Hematopoietic multipotent progenitor cell treated with erythropoietin and hydrocortisone succinate and interleukin-3 and kit ligand, for 6 days (in vitro differentiated cells): ENCODE measurements at places on chromosomes 11 and 22.
A peak's percentile ranks its signal among the peaks of the same experiment; 100 is the strongest.

DNA sequence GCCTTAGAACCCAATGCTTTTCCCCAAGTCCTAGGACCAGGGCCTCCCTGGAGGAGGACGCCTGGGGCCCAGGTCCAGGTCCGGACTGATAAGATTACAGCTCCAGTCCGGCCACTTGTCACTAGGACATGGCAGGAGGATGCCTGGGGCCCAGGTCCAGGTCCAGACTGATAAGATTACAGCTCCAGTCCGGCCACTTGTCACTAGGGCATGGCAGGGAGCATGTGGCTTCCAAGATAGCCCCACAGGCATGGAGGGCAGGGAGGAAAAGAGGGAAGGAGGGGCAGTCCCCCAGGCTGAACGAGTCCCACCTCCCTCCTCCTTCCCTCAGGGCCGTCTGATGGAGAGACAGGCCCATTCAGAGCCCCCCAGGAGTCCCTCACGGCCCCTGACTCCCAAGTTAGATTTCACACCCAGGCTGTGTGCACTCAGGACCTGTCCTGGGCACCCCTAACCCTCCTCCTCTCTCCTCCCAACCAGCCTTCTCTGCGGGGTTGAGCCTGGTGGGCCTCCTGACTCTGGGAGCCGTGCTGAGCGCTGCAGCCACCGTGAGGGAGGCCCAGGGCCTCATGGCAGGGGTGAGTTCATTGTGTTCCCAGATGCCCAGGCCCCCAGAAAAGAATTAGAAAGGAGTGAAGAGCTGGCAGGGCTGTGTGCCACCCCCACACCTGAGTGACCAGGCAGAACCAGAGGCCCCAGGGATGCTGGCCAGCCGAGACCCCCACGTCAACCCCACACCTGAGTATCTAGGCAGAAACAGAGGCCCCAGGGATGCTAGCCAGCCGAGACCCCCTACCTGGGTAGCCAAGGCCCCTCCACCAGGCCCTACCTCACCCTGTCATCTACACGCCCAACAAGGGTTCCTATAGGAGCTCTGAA, 2.1 kb downstream of the TSPAN32 start:
- DNase-seq: peak; percentile 90

GRCh38 chr22:40498420-40499208, 128.2 kb downstream of the SGSM3 start:
- DNase-seq: no peak

DNA sequence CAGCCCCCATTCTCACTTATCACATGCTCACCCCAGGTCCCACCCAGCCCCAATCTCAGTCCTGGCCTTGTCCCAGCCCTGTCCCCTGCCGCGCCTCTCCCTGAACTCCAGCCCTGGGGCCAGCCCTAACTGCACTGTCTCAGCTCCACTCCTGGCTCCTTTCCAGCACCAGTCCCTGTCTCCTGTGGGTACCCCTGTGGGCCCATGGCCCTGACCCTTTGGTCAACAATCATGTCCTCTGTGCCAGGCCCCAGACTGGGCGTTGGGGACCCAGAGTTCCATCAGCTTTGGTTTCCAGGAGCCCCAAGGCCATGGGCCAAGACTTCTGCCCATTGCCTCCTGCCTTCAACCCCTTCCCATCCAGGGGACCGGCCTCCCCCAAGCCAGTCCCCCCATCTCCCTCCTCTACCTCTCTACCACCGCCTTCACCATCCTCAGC, 757 bp downstream of the SPI1 start:
- peak; percentile 67 for DNase-seq

- no peak for DNase-seq
These were observed 16.1 kb downstream of the LRRC75B start for GRCh38 chr22:24576778-24577177.

DNA sequence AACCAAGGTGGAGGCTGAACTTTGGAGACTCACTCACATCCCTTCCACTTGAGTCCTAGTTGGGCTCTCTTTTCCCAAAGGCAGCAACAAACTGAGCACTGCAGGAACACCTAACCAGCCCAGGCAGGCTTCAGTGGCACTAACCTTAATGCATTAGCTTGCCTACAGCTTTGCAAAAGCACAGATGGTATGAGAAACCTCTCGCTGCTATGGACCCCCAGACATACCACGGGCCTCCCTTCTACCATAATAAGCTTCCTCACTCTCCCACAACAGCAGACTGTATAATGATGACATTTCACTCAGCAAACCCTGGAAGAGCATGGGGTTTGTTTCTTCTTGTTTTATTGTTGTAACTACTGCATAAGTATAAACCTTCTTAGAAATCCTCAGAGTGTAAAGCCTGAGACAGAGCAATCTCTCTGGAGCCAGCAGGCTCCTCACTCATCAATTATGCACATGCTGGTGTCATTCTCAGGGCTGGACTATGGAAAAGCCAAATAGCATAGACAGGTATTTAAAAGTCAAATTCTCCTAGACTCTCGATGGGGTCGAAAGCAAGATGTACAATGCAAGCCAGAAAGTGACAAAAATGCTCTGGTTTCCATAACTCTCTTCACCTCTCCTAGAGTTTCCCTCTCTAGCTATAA, 167.6 kb downstream of the NXPE2 start:
- DNase-seq: no peak

DNA sequence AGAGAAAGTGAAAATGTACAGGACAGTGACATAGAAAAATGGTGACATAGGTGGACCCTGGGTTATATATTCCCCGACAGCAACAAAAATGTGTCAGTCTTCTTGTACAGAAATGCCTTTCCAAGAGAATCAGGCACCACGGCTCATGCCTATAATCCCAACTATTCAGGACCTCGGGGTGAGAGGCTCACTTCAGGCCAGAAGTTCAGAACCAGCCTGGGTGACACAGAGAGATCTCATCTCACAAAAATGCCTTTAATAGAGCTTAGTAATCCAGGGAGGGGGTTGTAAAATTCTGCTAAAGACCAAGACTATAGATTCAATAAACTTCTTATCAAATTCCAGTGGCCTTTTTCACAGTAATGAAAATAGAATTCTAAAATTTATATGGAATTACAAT, 10.7 kb downstream of the ZNF195 start:
- no peak for DNase-seq

GRCh38 chr11:124791626-124792341, 8.4 kb downstream of the MSANTD2 start:
- no peak for DNase-seq

- DNase-seq: no peak
These were observed 141.9 kb downstream of the CSNK2A3 start for GRCh38 chr11:11211186-11211585.

GRCh38 chr11:106879029-106879428, 139.2 kb downstream of the GUCY1A2 start:
- no peak for DNase-seq

DNA sequence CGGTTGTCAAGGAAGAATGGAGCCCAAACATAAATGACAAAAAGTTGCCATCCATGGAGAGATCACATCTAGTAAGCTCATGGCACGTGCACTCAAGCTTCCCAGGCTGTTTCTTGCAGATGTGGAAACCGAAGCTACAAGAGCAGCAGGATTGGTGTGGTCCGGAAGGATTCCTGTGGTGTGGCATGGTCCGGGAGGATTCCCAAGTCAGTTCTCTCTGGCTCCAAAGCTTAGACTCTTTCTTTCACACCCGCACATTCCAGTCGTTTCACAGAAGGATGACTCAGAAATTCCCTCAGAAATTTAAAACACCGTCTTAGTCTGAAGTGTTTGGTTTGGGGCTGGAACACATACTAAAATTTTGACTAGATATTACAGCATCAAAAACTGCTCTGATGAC, 78.0 kb upstream of the DRD2 start:
- no peak for DNase-seq

GRCh38 chr11:91624021-91624420, 600.6 kb upstream of the FAT3 start:
- DNase-seq: no peak

DNA sequence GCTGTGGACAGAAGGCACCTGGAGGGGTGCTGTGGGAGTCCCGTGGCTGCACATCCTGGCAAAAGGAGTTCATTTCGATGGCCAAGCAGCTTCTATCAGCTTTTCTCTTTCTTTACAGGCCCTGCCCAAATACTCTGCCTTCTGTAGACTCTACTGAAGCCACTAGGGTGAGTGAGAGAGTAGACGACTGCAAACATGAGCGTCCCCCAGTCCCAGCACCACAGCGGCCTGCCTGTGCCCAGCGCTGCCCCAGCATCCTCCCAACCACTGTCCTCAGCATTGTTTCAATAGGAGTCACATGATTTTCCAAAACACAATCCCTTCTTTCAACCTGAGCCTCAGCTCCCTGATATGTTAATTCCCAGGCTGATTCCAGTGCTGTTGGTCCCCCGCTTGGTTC, 110.0 kb downstream of the KIRREL3 start:
- DNase-seq: no peak

GRCh38 chr11:27339941-27340340, 23.1 kb downstream of the CCDC34 start:
- no peak for DNase-seq

GRCh38 chr11:93585758-93586157, 42.6 kb upstream of the SMCO4 start:
- no peak for DNase-seq

DNA sequence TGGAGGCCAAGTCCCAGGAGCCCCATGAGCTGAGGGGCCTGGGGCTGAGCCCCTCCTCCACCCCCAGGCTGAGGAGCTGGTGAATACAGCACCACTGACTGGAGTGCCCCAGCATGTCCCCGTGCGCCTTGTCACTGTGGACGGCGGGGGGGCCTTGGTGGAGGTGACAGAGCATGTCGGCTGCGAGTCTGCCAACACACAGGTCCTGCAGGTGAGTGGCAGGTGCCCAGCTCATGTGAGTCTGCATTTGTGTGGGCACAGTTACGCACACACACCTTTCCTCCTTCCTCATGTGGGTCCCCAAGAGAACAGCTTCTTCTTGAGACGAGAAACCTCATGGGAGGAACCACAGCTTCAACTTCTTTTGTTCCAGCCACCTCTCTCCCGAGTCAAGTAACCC, 7.7 kb downstream of the TMEM132A start:
- no peak for DNase-seq

DNA sequence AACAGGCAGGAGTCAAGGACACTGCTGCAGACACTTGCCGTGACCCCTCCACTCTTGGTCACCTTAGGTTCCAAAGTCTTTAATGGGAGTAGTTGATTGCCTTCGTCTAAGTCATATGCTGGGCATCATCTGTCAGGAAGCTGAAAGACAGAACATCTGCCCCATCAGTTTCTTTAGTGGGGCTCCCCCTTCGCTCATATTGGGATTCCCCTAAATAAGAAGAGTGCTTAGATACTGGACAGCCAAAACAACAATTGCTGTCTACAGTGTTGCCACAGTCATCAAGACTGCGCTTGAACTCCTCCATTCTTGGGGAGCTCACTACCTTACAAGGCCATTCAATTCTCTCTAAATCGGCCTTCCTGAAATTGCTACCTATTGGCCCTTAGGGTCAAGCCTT, 58.5 kb downstream of the UBASH3B start:
- no peak for DNase-seq

- no peak for DNase-seq
These were observed 24.9 kb downstream of the ART5 start for GRCh38 chr11:3616721-3617460.

GRCh38 chr22:39988386-39989114, 6.2 kb upstream of the FAM83F start:
- DNase-seq: no peak

GRCh38 chr22:35376728-35377472, 4.0 kb upstream of the HMOX1 start:
- peak; percentile 93 for DNase-seq

DNA sequence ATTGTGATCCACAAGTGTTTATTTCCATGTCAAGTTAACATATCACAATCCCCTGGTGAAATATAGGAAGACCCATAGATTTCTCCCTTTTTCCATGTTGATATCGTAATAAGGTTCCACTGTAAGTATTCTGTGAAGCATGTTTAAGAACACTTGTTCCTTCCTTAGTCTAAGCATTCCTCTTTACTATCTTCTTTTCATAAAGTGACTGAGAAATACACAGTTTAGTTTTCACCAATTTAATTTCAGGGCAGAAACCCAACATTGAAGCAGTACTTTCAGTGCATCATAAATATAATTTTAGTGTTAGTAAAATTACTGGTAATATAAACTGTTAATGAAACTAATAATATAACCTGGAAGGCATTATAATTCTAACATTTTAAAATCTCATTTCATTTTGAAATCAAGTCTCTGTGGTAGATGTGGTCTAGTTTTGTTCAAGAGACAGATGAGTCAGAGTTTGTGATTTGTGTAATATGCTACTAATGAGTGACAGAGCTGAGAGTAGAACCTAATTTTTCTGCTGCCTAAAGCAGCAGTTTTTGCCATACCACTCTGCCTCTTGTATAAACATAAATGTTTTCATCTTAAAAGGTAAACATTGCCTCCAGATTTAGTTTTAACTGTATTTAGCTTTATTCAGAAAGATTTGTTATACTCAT, 79.4 kb downstream of the ATM start:
- no peak for DNase-seq

DNA sequence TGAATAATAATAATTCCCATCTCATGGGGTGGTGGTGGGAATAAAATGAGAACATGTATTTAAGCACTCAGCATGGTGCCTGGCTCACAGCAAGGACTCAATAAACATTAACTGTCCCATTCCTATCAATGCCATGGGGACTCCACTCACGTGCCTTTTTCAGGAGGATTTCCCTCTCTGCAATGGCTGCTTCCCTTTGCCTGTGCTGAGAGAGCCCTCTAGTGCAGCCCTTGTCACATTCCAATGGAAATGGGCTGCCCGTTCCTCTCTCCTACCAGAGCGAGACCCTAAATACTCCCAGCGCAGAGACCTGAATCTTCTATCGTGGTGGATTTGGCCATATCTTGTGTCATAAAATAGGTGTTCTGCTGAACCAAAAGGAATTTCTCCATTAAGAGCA, 621.5 kb upstream of the B3GAT1 start:
- no peak for DNase-seq

DNA sequence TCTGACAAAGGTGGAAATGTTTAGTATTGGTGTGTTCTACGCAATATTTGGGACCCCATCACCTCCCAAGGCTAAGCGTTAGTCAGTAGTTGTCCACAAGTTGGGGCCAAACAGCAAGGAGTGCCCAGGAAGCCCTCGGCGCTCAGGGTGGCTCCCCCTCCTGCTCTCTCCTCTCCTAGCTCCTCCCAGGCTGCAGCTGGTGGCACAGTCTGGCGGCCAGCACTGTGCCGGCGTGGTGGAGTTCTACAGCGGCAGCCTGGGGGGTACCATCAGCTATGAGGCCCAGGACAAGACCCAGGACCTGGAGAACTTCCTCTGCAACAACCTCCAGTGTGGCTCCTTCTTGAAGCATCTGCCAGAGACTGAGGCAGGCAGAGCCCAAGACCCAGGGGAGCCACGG, 16.8 kb downstream of the CD5 start:
- DNase-seq: no peak
